Epithelial cell of esophagus (primary cell): ENCODE measurements at places on chromosomes 13 and 19.

DNA sequence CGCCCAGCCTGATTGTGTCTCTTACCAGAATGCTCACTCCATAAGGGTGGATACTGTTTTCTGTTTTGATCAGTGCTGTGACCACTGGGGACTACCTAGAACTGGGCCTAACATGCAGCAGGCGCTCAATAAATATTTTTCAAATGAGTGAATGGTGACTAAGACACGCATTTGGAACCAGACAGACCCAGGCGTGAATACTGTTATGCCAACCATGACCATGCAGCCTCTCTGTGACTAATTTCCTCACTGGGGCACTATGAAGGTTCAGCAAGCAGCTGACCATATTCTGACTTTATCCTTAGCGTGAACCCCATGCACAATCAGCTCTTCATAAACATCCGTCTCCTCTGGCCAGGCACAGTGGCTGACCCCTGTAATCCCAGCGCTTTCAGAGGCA lies 13.0 kb upstream of the SPC24 start:
- DNase-seq = peak; percentile 97

- DNase-seq = no peak
Observed at GRCh38 chr13:110519046-110519445, 42.5 kb downstream of the RAB20 start.

DNA sequence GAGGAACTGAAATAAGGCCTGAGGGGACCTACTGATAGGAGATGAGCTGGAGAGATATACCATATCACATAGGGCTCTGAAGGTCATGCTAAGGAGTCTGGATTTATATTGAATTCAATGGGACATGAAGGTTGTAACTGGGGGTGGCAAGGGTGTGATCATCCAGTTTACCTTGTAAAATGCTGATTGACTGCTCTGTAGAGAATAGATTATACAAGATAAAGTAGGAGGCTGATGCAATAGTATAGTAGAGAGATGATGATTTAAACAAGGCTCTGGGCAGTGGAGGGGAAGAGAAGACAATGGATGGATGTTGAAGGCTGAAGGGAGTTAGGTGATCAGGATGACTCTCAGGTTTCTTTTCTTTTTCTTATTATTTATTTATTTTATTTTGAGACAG lies 18.0 kb upstream of the PAN3 start:
- DNase-seq = no peak

GRCh38 chr13:48570216-48570828 lies 37.4 kb upstream of the RCBTB2 start:
- DNase-seq = no peak

DNA sequence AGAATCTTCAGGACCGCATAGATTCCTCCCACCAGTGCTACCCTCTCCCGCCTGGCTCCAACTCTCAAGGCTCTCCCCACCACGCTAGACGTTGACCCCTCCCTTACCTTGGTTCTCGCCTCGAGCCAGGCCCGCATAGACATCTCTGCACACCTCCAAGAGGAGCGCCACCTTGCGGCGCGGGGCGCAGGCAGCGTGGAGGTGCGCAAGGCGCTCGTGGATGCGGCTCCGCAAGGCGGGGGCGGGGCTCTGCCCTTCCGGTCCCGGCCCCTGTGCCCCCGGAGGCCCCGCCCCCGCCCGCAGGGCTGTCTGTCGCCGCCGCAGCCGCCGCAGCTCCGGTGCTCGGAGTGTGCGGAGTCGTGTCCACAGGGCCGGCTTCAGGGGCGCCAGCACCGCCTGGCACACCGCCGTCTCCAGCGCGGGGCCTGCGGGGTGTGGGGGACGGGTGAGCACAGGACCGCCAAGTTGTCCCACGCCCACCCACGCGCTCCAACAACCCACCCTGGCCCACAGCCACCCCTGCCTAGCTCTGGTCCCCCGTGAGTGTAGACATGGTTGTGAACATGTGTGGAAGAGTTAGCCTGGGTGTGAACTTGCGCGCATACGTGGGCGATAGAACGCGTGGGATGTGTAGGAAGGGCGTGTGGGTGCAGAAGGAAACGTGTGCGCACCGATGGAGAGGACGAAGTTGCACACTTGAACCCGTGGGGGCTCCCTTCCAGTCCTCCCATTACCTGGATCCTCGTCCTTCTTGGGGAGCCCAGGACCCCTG lies 8.1 kb downstream of the RINL start:
- peak; percentile 69 for DNase-seq

DNA sequence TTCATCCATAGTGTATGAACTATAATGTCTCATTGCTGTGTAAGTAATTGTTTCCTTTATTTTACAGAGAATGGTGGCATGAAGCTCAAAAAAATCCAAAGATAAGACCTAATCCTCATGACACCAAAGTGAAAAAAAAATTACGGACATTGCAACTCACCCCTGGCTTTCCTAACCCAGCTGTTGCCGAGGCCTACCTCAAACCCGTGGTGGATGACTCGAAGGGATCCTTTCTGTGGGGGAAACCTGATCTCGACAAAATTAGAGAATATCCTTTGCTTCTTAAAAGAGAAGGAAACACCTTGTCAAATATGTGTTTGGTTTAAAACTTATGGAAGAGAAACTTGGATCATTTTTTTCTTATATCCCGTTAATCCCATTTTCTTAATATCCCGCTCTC lies 26.3 kb downstream of the ERCC5 start:
- DNase-seq = no peak

- DNase-seq = no peak
Observed at GRCh38 chr13:58882516-58882915, 1251.0 kb downstream of the PCDH17 start.

DNA sequence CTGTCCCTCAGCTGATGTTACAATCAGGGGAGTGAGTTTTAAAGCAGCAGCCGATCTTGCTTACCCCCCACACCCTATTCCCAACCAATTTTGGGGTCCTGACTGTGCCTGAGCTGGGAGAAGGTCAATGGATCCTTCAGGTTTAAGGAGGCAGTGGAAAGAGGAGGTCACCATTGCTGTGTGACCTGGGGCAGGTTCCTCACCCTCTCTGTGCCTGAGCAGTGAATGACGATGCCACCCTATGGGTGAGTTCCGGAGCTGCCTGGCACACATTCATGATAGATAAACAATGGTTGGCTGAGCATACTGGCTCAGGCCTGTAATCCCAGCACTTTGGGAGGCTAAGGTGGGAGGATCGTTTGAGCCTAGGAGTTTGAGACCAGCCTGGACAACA lies 20.3 kb upstream of the JUND start:
- no peak for DNase-seq

GRCh38 chr13:99442273-99442895 lies 58.9 kb upstream of the TM9SF2 start:
- peak; percentile 61 for DNase-seq

GRCh38 chr19:20078581-20079031 lies 806 bp downstream of the ZNF90 start:
- peak; percentile 43 for DNase-seq

DNA sequence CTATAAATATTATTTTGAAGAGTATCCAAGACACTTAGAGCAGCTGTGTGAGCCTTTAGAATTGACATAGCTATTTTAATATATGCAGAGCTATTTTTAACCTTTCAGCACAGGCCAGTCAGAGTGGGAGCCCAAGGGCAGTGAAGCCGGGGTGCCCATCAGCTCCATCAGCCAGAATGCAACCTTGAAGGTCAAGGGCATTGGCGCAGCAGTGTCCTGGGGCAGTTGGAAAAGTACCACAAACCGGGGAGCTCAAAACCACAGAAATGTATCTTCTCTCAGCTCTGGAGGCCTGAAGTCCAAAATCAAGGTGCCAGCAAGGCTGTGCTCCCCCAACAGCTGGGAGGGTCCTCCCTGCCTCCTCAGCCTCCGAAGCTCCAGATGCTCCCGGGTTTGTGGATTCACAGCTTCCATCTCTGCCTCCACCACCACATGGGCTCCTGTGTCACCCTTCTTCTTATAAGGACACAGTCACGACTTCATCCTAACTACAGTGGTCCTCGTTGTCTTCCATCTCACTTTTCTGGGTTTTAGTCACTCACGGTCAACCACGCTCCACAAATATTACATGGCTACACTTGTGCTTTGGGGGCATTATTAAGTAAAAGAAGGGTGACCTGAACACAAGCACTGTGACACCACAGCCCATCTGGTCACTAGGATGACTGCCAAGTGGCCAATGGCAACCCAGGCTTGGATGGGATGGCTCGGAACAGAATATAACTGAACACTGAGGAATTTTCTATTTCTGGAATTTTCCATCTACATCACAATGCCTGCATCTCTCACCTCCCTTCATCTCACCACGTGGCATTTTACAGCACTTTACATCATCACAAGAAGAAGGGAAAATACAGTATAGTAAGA lies 15.9 kb upstream of the GAS6 start:
- DNase-seq = no peak

DNA sequence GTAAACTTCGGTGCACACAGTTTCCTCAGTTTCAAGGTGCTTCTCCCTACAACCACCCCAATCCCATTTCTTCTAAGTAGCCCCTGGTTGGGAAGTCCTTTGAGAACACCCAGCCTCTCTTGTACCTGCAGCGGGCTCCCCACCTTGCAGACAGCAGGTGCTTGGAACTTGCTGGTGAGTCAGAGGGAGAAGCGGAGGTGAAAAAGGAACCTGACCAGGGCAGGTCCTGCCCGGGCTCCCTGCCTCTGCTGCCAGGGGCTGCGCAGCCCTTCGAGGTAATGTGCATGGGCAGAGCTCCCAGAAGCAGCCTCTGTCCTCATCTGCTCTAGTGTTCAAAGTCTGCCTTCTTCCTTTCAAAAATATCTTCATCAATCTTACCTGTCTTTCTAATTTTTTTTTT lies 274.0 kb upstream of the SOX1 start:
- DNase-seq = no peak

GRCh38 chr19:18233224-18233825 lies 7.1 kb upstream of the PDE4C start:
- DNase-seq = peak; percentile 63

DNA sequence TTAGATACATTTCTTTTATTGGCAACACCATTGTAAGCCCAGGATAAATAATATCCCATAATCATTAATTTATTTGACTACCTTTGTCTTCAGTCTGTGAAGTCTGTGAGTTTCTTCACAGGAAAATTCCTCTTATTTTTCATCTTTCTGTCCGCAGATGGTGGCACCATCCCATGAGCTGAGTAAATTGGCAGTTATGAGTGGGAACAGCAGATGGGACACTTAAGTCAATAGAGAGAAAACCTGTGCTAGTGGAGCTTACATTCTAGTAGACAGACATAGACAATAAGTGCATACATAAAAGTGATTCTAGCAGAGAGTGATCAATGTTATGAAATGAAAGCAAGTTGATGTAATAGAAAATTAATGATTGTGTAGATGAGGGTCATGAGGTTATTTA lies 638.2 kb upstream of the MIR17HG start:
- DNase-seq = no peak

GRCh38 chr13:112154301-112155060 lies 87.5 kb downstream of the SOX1 start:
- DNase-seq = no peak

DNA sequence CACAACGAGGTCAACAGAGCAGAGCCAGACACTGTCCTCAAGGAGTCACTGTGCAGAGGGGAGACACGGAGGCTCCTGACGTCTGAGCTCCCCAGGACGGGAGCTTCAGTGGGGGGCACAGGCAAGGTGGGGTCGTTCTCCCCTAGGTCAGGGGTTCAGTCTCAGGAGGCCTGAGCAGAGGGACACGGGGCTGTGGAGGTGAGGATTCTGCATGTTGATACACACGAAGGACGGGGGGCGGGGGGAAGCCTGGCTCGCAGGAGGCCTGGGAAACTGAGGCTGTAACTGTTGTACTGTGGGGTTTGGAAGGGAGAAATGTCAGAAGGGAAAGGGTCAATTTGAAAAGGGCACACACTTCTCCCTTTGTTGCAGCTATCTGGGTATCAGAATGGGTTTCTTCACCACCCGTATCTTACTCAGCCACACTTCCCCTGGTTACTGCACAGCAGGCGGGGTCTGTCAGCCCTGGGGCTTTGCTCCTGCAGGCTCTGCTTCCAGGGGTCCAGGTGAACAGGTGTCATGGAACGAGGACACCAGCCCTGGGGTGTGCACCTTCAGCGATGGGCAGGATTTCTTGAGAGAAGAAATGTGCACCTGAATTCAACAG lies 748 bp upstream of the SIGLEC8 start:
- no peak for DNase-seq

- no peak for DNase-seq
Observed at GRCh38 chr13:99199541-99200431, 868 bp upstream of the UBAC2 start.

- DNase-seq = peak; percentile 79
Observed at GRCh38 chr19:23762884-23763711, 4.4 kb upstream of the ZNF681 start.

DNA sequence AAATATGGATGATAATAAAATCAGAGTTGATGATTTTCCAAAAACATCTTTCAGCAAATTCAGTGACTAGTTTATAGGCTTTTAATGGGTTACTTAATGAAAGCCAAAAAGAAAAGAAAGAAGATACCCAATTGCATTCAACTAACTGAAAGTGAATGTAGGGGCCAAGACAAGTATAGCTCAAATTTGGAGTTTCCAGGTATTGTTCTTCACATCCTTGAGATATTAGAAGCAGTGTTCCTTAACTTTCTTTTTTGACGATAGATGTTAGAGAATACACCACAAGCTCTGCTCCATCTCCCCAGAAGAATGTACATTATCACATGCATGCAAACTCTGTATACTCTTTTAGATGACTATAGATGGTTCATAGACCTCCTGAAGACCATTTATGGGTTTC lies 43.6 kb downstream of the PDS5B start:
- DNase-seq = no peak

GRCh38 chr13:25286969-25287961 lies at the start of gene MTMR6:
Gene MTMR6, minus strand, starts transcription at chr13:25287488. Its CDS starts 241 bp downstream, at chr13:25287247.
- peak; percentile 87 for DNase-seq

DNA sequence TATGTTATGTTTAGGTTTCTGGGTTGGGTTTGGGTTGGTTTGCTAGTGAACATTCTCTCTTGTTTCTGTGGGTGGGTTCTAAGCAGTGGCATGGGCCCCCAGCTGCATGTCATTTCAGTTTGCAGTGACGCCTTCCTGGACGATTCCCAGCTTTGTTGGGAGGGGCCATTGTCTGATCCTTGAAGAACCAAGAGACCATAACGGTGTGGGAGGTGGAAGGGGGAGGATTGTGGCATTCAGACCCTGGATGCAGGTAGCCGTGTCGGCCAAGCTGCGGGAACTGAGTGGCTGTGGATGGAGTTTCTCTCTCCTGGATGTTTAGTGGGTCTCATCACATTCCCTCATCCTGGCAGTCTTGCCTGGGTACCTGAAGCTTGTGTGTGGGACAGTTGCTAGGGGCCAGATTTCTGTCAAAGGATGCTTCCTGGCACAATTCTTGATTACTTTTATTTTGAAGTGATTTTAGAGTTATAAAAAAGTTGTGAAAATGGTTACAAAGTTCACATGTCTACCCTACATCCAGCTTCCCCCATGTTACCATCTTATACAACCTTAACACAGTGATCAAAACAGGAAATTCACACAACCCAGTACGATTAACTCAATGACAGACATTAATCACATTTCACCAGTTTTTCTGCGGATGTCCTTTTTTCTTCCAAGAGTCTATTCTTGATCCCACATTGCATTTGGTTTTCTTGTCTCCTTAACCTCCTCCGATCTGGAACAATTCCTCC lies 123.8 kb downstream of the SIPA1L3 start:
- no peak for DNase-seq
